Forelimb muscle (tissue), 1 donor: ENCODE measurements at places on chromosomes 1 and 21.

- DNase-seq: no peak
These were observed 27.7 kb downstream of the CAPZB start for GRCh38 chr1:19457607-19458006.

DNA sequence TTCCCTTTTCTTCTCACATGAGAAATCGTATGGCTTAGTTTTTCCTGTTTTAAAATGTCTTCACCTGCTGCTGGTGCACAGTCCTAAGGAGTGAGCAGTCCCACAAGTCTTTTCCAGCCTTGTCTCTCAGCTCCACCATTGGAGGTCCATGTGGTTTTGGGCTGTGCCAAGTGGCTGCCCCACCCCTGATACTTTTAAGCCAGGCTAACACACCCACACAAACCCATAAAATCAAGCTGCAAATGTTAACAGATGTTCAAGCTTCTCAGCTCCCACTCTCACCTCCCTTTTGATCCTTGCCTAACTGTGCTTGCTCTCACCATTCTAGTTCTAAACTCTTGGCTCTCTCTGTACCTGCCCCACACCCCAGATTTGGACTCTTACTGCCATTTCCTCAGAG, 74.5 kb upstream of the COL24A1 start:
- DNase-seq: no peak

- no peak for DNase-seq
These were observed 242.9 kb downstream of the GRIK1 start for GRCh38 chr21:29696937-29697336.

- DNase-seq: no peak
These were observed 2.4 kb downstream of the CLDN14 start for GRCh38 chr21:36477559-36477958.

- no peak for DNase-seq
These were observed 8.2 kb downstream of the ADORA1 start for GRCh38 chr1:203135636-203136305.

DNA sequence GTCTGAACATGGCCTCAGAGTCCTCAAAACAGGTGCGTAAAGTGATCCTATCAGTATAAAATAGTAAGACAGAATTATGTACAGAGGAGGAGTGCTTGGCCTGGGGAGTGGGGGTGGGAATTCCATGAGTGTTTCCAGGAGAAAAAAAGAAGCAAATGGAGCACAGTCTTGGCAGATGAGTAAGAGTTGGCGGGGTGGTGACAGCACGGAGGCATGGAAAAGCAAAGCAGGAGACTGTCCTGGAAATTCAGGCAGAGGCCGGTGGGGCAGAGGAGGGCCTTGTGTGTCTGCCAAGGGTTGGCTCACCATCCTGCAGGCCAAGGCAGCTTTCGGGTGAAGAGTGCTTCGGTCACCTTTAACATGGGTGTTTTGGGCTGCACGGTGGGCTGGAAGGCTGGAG, 63.4 kb downstream of the OPTC start:
- DNase-seq: no peak

DNA sequence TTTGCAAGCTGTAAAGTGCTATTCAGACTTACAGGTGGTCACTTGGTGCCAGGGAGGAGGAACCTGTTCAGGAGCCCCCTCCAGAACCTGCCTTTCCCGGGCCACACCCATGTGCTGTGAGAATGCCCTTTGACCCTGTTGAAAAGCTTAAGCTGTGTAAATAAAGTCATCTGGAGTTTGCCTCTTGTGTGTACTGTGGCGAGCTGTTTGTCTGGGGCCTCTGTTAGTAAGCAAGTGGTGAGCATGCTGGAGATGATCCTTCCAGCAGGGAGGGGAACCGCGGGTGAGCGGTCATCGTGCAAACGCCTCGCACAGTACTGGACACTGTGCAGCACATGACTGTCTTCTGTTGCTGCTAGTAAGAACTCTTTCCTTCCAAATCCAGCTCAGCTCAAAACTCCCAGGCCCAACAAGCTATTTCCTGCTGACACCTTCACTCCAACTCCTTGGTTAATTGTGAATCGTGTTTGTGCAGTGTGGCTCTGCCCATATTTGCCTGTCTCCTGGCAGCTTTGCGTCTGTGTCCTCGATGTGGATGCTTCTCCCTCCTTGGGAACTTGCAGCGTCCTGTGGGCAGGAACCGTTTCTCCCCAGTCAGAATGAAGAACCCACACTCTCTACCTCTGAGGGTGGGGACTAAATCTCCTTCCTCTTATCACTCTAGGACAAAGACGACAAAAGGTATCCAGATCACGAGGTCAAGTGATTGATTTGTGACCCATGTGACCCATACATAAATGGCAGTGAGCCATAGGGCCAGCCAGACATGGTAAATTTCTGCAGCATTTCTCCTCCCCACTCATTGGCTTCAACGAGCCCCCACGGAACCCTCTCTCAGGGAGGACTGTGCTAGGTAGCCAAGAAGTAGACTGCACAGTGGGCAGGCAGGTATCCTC, 13.9 kb upstream of the BTG2 start:
- DNase-seq: no peak

DNA sequence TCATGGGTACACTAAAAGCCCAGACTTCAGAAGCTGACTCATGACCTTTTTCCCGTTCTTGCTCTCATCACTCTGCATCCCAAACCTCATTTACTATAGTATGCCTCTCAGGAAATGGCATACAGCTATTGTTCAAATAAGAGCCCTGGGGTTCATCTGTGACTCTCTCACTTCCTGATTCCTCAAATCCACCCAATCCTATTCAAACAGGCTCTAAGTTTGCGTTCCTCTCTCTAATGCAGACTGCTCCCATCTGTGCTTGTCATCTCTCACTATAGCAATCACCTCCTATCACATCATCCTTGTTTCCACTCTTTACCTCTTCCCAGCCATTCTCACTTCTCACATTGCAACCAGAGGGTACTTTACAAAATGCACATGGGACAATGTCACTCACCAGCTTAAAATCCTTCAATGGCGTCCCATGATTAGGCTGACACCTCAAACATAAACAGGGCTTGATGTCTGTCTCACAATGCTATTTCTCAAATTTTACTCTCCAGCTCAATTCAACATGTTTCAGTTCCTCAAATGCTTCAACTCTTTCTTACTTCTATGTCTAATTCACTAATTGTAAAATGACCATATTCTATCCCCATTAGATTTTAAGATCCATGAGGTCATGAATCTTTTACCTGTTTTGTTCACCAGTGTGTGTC, 408.4 kb downstream of the NTNG1 start:
- DNase-seq: no peak

GRCh38 chr1:113041569-113042284, 31.3 kb upstream of the LRIG2 start:
- DNase-seq: no peak
